Adipocyte (in vitro differentiated cells): ENCODE measurements at places on chromosomes 13 and 19.
A peak's percentile ranks its signal among the peaks of the same experiment; 100 is the strongest.

DNA sequence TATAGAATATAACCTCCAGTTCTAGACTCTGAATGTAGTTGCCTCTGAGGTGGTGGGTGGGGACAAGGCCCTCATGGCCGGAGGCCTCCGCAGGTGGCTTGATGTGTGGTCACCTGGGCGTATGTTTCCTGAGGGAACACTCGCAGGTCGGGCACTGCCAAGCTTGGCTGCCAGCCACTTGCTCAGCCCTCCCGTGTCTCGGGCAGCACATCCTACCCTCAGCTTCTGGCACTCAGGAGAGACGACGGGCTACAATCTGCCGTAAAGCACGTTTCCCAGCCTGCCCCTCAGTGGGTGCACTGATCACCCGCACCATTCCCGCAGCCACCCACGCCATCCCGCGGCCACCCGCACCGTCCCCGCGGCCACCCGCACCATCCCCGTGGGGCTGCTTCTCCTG, 15.2 kb downstream of the THOP1 start:
- DNase-seq = no peak

GRCh38 chr19:34733266-34733745, 737 bp upstream of the ZNF181 start:
- DNase-seq = no peak

- no peak for DNase-seq
Measured at GRCh38 chr13:26526702-26527216, 30.7 kb upstream of the WASF3 start.

DNA sequence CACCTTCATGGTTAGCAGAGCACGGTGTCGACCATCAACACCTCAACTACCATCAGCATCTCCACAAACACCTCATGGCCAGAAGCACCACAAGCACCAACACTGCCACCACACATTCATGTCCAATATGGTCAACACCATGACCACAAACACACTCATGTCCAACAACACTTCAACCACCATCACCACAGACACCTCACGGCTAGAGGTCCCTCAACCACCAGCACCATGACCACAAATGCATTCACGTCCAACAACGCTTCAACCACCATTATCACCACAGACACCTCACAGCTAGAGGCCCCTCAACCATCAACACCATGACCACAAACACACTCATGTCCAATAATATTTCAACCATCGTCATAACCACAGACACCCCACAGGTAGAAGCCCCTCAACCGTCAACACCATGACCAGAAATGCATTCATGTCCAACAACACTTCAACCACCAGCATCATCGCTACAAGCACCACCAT, 10.2 kb downstream of the TRAPPC5 start:
- no peak for DNase-seq

- DNase-seq = peak; percentile 50
Measured at GRCh38 chr19:42284591-42285341, 15.7 kb downstream of the CIC start.

GRCh38 chr13:33348366-33348765, 62.8 kb upstream of the STARD13 start:
- no peak for DNase-seq

- DNase-seq = no peak
Measured at GRCh38 chr13:110923777-110924638, 9.1 kb upstream of the ANKRD10 start.

DNA sequence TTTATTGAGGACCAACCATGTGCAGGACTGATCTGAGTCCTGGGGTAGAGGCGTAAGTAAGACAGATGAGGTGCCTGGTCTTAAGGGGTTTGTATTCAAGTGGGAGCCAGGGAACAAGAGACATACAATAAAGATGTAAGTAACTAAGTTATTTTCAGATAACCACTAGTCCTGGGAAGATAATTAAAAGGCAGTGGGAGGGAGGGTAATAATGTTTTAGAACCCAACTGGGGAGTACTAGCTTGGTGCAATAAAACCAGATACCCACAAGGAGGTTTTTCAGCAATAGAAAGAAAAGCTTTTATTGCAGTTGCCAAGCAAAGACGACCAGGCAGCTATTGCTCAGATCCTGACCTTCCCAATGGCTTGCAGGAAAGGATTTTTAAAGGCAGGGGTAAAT, 893.7 kb downstream of the UQCRFS1 start:
- DNase-seq = no peak

- DNase-seq = peak; percentile 77
Measured at GRCh38 chr13:31675440-31675953, 63.8 kb upstream of the RXFP2 start.

- DNase-seq = no peak
Measured at GRCh38 chr13:104143760-104144416, 1077.7 kb upstream of the SLC10A2 start.

GRCh38 chr19:28880735-28881401, 332.1 kb downstream of the UQCRFS1 start:
- DNase-seq = no peak

DNA sequence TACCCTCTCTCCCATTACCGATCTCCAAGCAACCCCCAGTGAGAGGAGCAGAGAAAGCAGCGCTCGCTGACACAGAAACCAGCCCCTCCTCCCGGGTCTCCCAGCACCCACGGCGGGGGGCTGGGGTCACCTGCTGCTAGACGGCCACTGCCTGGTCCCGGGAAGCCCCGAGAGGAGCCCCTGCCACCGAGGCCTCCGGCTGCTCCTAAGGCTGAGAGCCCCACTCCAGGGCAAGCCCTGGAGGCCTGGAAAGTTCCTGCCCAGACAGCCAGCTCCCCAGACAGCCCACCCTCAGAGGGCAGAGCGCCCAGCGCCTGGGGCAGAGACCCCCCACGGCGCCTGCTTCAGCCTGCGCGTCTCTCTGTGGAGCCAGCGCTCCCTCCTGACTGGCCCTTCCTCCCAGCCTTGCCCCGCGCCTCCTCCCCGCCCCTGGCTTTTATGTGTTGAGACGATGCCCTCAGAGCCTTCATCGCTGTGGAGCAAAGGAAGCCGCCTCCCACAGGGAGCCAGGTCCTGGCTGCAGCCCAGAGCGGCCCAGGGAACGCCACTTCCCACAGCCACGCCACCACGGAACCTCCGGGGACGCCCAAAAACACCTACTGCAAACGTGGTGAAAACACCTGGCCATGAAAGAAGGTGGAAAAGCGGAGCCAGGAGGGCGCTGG, 51.1 kb downstream of the MLLT1 start:
- DNase-seq = no peak

- DNase-seq = no peak
Measured at GRCh38 chr13:71858647-71859046, 8.4 kb downstream of the DACH1 start.

- DNase-seq = no peak
Measured at GRCh38 chr19:31289976-31290375, 59.3 kb downstream of the TSHZ3 start.

DNA sequence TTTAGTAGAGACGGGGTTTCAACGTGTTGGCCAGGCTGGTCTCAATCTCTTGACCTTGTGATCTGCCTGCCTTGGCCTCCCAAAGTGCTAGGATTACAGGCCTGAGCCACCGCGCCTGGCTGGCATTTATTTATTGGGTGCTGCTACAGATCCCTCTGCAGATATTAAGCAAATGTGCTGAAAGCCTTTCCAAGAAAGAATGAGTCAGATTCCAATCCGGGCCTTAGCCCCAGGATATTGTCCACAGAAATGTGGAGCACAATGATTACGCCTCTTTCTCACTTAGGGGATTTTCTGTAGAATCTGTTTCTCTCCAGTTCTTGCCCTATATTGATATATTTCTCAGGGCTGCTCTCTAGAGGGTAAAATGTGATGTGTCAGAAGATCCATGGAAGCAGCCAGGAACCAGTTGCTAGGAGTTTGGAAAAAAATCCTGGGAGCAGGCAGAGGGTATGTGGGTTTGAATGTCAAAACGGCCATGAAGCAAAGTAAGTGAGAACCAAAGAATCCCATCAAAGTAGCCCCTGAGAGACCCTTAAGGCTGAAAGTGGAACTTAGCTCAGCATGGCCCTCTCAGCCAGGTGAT, 24.8 kb upstream of the IGFL4 start:
- DNase-seq = peak; percentile 39

- DNase-seq = no peak
Measured at GRCh38 chr19:40200341-40201099, 9.3 kb downstream of the MAP3K10 start.

GRCh38 chr13:78194904-78195639, 276.4 kb upstream of the EDNRB start:
- DNase-seq = peak; percentile 59

- DNase-seq = no peak
Measured at GRCh38 chr19:1911098-1911497, 5.9 kb downstream of the ADAT3 start.

- no peak for DNase-seq
Measured at GRCh38 chr13:94917824-94918223, 205.5 kb upstream of the SOX21 start.

DNA sequence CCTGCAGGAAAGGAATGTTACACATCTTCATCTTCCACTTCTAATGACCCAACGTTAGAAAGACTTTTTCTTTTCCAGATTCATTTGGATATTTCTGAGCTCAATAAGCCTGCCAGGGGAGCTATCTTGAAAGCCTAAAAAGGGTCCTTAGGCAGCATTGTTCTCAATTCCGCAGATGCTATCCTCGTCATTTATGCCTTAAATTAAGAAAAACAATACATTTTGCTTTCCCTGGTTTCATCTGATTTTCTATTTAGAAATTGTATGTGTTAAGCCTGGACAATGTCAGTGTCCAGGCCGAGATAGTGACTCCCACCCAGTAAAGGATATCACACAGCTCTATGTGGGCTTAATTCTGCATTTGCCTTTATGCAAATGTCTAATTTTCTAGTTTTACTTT, 721.3 kb downstream of the DIAPH3 start:
- DNase-seq = no peak

- no peak for DNase-seq
Measured at GRCh38 chr19:7868326-7868670, 5.9 kb downstream of the PRR36 start.

GRCh38 chr19:19741184-19741583, 8.3 kb upstream of the ZNF14 start:
- no peak for DNase-seq

DNA sequence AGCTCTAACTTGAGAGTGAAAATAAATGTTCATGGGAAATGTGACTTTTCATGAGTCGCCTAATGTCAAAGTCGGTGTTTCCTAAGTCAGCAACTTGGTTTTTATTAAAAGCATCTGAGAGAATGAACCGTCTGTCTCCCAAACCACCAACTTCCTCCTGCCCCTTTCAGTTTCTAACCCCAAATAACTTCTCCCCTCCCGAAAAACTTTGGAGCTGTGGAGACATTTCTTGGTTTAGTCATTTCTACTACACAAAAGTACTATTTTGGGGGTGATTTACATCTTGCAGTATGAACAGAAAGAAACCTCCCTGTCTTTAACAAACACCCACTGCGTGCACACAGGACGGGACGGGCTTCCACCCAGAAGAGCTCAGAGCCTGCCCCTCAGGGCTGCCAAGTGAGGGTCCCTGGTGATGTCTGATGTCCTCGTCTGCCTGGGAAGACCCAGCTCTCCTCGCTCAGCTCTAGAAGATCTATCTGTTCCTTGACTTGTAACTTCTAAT, 65.0 kb downstream of the RASA3 start:
- peak; percentile 53 for DNase-seq

DNA sequence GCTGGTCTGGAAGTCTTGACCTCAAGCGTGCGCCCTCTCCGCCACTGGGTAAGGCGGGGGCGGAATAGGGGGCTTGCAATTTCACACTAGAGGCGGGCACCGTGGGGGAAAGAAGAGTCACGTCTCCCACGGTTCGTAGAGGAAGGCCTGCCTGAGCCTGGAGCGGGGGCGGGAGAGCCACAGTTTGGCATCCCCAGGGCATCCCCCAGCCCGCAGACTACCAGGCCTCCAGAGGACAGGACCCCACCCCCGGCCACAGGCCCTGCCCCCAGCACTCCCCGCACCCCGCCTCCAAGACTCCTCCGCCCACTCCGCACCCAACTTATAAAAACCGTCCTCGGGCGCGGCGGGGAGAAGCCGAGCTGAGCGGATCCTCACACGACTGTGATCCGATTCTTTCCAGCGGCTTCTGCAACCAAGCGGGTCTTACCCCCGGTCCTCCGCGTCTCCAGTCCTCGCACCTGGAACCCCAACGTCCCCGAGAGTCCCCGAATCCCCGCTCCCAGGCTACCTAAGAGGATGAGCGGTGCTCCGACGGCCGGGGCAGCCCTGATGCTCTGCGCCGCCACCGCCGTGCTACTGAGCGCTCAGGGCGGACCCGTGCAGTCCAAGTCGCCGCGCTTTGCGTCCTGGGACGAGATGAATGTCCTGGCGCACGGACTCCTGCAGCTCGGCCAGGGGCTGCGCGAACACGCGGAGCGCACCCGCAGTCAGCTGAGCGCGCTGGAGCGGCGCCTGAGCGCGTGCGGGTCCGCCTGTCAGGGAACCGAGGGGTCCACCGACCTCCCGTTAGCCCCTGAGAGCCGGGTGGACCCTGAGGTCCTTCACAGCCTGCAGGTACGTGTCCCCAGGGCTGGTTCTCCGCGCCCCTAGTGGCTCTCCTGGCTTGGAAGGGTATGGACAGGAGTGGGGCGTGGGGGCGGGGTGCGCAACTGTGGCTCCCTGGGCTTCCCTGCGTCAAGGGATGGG, at the start of gene ANGPTL4:
TSS of gene ANGPTL4 (plus strand) at position 353 of the 969 bp plus-strand sequence. CDS start at position 520, 167 bp downstream.
- DNase-seq = peak; percentile 94

DNA sequence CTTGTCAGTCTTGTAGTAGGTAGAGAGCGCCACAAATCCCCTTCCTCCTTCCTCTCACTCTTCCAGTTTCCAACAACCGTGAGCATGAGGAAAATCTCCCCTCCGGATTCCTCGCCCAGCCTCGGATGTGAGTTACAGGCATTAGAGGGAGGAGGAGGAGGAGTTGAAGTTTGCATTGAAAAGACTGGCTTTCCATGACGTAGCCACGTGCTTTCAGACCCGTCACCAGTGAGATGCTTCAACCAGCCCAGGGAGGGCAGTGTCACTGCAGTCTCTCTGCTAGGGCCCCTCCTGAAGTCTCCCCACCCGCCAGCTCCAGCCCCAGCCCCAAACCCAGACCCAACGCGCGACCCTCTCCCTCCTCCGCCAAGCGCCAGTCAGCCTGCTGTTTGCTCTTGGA, 442 bp upstream of the FGF14 start:
- no peak for DNase-seq

DNA sequence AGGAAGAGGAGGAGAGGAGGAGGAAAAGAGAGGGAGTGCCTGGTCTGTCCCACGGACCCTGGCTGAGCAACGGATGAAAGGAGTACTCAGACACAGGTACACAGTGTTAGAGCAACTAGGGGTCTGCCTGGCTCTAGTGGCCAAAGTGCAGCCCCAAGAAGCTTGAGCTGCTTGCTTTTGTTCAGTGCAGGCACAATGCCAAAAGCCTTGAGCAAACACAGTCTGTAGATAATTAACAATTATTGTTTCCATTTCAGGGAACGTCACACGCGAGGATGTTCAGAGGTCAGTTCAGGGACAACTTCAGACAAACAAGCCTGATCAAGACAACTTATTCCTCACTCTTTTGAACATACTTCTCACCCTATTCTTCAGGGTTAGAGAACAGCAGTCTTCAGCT, 32.2 kb upstream of the ZNF726 start:
- no peak for DNase-seq

GRCh38 chr19:4140237-4140711, 13.2 kb upstream of the CREB3L3 start:
- DNase-seq = peak; percentile 87

GRCh38 chr19:44848812-44849447, 2.8 kb downstream of the NECTIN2 start:
- peak; percentile 36 for DNase-seq

GRCh38 chr19:964761-965694, 19.1 kb upstream of the WDR18 start:
- no peak for DNase-seq
